Tibial nerve (tissue), 4 donors: ENCODE measurements at places on chromosomes 5 and 9. TPM values are rescaled to one million over a fixed set of nuclear protein-coding genes. Genes with fewer than 3 reads are reported as not detected.
A peak's percentile ranks its signal among the peaks of the same experiment; 100 is the strongest.

The TAS2R1 gene
- total RNA-seq = not detected

- DNase-seq = no peak
- no peak overlapping the region for H3K27ac ChIP-seq
- H3K36me3 ChIP-seq = no peaks in the 10 kb centered on the region
- H3K4me3 ChIP-seq = no peak overlapping the region
Observed at GRCh38 chr5:9338796-9339195, 207.1 kb downstream of the SEMA5A start.

GRCh38 chr5:94508461-94509148, 109.8 kb downstream of the KIAA0825 start:
- DNase-seq = no peak
- no peaks in the 10 kb centered on the region for H3K27me3 ChIP-seq
- H3K4me3 ChIP-seq = no peak overlapping the region
- no peak overlapping the region for H3K27ac ChIP-seq
- H3K4me1 ChIP-seq = peaks cover 6% of the 10 kb centered on the region

DNA sequence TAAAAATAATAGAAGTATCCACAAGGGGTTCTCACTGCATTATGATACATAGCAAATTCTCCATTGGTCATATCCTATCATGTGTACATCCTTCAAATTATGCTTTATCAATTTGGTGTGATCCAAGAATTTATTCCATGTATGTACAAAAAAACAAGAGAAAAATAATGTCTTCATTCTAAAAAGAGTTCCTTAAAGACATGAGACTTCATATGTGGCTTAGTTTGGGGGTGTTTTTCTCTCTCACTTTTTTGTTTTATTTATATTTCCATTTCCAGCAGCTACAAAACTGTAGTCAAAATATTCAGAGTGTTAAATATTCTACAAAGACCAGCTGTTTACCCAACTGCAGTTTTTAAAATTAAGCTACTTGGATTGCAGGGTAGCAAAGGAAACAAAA, 972.0 kb downstream of the DTWD2 start:
- H3K36me3 ChIP-seq = no peaks in the 10 kb centered on the region
- H3K4me3 ChIP-seq = no peak overlapping the region
- H3K27ac ChIP-seq = no peak overlapping the region

GRCh38 chr5:151688436-151688835, 1.7 kb upstream of the SPARC start:
- H3K27ac ChIP-seq = peak overlapping the region; percentile 95
- no peak for DNase-seq
- peaks cover 4% of the 10 kb centered on the region for H3K4me1 ChIP-seq
- no peaks in the 10 kb centered on the region for H3K36me3 ChIP-seq
- H3K4me3 ChIP-seq = no peak overlapping the region

DNA sequence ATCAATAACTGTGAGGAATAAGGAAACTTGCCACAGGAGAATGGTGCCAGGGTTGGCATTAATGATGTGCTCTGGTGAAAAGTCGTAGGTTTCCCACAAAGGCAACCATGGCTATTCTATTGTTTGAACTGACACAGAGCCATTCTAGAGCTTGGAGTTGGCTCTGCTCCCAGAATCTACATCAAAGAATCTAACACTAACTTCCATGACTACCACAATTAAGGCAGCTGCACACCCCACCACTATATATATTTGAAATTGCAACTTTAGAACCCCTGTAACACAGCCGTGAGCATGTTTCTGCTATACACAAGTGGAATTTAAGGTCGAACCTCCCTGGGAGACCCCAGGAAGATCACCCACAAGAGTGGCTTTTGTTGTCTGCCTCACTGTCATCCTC, 89.7 kb upstream of the CCDC152 start:
- no peak overlapping the region for H3K4me3 ChIP-seq
- no peaks in the 10 kb centered on the region for H3K27me3 ChIP-seq
- DNase-seq = no peak
- no peaks in the 10 kb centered on the region for H3K4me1 ChIP-seq

DNA sequence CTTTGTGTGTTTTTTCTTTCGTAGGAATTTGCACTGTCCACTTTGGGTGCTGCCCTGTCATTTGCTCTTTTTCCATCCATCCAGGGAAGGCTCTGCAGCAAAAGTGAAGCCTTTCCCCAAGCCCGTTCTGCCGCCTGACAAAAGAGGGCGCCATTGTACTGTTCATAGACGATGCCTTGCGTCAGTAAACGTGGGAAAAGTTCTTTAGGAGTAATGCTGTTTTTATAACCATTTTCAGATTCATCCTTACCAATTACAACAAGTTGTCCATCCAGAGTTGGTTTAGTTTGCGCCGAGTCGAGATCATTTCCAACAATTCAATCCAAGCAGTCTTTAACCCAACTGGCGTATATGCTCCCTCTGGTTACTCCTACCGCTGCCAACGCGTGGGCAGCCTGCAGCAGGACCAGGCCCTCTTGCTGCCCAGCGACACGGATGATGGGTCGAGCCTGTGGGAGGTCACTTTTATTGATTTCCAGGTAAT, 34.3 kb upstream of the RPS23 start:
- H3K27ac ChIP-seq = no peak overlapping the region
- H3K4me3 ChIP-seq = no peak overlapping the region
- H3K36me3 ChIP-seq = no peaks in the 10 kb centered on the region
- peak; percentile 65 for DNase-seq
- H3K4me1 ChIP-seq = no peaks in the 10 kb centered on the region
